HFFc6 (cell line): ENCODE measurements at places on chromosomes 6 and 20.
A peak's percentile ranks its signal among the peaks of the same experiment; 100 is the strongest.

DNA sequence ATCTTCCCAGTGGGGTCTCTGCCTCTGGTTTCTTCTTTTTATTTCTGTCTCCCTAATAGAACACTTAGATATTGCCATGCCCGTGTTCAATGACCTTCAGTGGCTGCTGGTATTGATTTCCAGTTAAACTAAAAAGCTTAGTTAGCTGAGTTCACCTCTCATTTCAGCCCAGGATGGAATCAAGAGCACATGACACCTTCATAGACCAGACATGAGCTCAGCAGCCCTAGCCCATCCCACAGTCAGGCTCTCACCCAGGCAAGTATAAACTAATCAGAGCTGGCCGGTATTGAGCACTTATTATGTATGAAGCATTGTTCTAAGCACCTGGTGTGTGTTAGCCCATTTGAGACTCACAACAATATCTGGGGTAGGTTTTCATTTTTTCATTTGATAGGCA, 33.7 kb upstream of the PLEKHG1 start:
- no peak for DNase-seq

- DNase-seq = no peak
Observed at GRCh38 chr6:90411292-90411781, 114.7 kb upstream of the BACH2 start.

- no peak for DNase-seq
Observed at GRCh38 chr6:30763618-30764489, 19.5 kb upstream of the IER3 start.

DNA sequence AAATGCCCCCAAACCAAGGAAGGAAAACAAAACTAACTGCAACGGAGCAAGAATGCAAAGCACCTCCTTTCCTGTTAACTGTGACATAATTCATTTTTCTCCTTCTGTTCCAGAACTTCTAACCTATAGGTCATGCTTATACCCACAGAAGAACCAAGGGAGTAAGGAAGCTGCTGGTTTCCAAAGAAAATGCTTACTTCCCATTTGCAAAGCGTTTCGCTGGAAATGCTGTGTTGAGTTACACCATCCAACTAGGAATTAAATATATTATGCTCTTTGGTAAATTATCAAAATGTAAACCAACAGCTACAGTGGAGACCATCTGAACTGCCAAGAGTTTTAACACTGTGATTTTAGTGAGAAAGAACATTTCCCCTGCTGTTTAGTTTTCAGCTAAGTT, 42.9 kb downstream of the ATXN1 start:
- no peak for DNase-seq

GRCh38 chr20:61733891-61734732, 331.6 kb downstream of the TAF4 start:
- DNase-seq = no peak

DNA sequence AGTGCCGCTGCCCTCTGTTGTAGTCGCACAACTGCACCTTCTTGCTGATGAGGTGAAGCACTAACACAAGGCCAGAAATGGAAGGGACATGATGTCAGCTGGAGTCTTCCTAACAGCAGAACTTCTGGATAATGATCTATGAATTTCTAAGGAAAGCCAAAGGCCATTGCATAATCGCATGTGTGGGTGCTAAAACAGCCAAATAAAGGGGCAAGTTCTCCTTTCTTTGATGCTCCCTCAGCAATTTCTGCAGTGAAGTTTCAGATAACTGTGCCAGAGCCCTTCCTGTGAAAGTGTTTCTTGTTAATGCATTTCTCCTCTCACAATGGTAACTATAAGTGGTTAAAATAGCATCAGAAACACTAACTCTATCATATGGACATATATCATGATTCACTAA, 8.0 kb upstream of the F13A1 start:
- DNase-seq = no peak

DNA sequence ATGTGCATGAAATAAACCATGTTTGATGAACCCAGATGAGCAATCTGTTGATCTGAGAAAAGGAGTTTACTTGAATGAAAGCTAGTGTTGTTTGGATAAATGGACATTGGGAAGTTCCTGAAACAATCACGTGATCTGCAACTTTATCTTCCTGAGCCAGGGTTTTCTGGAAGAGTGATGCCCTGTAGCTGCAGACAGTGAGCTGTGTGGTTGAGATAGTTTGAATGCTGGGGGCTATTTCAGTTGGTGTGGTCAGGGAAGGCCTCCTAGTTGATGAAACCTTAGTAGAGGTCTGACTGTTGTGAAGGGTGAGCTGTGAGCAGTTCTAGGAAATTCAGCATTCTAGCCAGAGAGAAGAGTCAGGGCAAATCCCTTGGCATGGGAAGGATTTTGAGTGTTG, 643.7 kb downstream of the UTRN start:
- DNase-seq = no peak

GRCh38 chr6:116492331-116493067, 18.9 kb upstream of the CALHM5 start:
- DNase-seq = no peak

DNA sequence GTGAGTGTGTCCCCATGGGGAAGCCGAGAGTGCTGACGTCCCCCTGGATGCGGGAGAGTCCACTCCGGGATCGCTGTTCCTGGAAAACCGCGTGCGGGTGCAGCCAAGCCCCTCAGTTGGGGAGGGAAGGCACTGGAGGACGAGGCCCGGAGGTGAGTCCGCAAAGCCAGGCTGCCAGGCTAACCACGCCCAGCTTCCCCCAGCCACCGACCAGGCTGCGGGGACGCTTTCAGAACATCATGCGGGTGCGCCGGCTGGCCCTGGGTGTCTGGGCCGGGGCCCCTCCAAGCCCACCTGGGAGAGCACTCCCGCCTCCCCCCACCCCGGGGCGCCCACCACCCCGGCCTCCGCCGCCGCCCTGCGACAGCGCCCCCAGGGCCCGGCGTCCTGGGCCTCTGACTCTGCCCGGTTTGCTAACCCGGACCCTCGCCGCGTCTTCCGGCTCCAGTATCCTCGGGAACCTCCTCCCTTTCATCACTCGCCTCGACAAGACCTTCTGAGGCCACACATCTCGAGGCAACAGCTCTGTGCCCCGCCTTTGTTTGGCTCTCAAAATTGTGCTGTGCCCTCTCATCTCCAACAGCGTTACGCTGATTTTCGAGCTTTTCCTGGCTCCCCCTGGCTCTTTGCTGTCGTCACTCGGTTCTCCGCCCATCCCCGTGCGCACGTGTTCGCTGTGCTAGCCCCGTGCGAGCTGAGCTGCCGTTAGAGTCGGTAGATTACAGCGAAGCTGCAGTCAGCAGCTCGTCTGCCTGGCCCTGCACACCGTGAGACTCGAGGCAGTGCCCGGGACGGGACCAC, 47.1 kb upstream of the ENTPD6 start:
- DNase-seq = no peak

- no peak for DNase-seq
Observed at GRCh38 chr6:139572001-139572400, 197.6 kb upstream of the CITED2 start.

- DNase-seq = no peak
Observed at GRCh38 chr20:50692552-50692933, 1.2 kb upstream of the RIPOR3 start.

DNA sequence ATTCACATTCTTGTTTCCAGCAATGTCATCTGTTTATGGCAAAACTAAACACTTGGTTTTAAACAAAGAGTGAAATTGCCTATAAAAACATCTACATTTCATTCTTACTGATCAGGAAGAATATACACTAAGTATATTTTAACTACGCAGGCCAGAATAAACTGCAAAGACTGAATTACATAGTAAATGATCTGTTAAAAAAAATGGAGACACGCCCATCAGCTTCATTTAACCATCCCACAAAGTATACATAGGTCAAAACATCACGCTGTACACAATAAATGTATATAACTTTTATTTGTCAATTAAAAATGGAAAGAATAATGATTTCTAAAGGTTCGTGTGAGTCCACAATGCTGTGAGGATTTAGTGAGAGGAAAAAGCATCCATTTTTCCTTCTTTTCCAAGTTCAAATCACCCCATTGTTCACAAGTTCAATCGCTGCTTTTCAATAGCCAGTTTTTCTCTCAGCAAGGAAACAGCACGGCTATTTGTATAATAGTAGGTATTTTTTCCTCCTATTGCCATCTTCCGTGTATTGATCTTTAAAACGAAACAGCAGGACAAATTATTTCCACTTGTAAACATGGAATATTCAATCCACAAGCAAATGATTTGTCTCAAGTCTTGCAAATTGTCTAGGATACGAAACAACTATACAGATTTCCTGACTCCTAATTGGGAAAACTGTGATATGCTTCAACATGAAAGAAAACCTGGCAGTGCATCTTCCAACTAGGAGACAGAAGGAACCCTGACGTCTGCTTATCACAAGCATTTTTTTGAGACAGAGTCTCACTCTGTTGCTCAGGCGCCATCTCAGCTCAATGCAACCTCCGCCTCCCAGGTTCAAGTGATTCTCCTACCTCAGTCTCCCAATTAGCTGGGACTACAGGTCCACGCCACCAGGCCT, 10.6 kb downstream of the SFT2D1 start:
- DNase-seq = no peak

DNA sequence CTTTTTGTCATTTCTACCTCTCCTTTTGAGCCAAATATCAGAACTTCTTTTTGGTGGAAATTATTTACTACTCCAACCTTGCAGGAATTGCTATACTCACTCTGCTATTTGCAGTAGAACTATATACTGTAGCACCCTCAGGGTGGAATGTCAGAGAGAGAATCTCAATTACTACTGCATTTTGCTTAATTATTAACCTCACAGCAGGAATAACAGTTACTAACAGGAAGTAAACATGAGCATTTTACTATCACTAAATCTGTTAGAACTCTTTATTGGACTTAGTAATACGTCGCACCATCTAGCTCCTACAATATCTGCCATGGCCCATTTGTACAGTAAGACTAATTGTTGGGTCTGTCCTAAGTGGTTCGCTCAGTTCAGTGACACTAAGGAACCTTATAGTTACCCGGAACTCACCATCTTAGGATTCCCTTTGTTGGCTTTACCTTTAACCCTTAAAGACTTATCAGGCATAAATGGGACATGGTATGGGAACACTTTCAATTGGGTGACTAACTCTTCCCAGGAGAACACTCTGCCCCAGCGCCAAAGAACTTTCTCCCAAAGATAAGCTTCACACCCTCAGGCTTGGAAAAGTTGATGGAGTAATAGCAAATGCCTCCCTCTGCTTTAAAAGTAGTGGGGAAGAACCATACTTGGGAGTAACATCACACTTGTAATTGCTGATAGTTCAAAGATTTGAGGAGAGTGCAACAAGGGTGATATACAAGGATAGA, 38.8 kb downstream of the PLN start:
- no peak for DNase-seq

DNA sequence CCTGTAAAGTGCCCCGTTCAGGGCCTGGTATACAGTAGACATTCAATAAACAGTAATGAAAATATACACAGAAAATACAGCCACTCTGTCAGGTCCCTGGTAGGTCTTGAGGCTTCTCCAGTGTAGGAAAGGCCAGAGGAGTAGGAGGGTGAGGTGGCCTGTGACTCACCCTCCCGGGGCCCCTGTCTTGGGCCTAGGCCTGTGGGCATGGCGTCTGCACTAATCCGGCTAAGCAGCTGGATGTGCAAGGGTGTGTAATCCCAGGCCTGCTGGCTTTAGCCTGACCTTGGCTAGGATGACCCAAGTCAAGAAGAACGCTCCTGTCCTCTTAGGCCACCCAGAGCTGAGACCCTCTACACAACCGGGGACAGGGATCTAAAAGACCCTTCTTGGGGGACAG, 84.9 kb downstream of the KCNB1 start:
- DNase-seq = peak; percentile 37

- DNase-seq = no peak
Observed at GRCh38 chr6:82419132-82419581, 55.5 kb downstream of the TPBG start.

GRCh38 chr6:57029213-57029612, 17.3 kb upstream of the KIAA1586 start:
- no peak for DNase-seq

DNA sequence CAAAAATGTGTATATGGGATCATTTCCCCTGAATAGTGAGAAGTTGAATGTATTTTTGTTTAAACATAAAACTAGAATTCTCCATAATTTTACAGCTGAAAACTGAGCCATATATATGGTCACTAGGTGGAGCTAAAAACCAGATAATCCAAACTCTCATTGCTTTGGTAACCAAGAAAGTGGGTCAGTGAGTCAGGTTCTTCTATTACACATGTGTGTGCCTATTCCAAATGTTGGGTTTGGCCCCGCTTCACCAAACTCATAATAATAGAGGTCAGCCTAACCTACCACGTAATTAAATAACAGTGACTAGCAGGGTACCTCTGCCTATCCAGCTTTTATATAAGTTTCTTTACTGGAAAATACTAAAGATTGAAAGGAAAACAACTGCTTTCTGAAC, 19.3 kb upstream of the RNGTT start:
- peak; percentile 74 for DNase-seq

GRCh38 chr20:54231036-54231435, 23.1 kb downstream of the PFDN4 start:
- DNase-seq = no peak

DNA sequence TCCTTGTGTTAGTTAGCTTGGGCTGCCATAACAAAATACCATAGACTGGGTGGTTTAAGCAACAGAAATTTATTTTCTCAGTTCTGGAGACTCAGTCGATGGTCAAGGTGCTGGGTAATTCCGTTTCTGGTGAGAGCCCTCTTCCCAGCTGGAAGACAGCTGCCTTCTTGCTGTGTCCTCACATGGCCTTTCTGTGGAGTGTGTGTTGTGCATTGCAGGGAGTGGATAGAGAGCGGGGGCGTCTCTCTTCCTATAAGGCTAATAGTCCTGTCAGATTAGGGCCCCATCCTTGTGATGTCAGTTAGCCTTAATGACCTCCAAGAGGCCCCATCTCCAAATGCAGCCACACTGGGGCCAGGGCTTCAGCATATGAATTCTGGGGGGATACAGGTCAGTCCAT, 19.2 kb downstream of the CHMP4B start:
- no peak for DNase-seq

DNA sequence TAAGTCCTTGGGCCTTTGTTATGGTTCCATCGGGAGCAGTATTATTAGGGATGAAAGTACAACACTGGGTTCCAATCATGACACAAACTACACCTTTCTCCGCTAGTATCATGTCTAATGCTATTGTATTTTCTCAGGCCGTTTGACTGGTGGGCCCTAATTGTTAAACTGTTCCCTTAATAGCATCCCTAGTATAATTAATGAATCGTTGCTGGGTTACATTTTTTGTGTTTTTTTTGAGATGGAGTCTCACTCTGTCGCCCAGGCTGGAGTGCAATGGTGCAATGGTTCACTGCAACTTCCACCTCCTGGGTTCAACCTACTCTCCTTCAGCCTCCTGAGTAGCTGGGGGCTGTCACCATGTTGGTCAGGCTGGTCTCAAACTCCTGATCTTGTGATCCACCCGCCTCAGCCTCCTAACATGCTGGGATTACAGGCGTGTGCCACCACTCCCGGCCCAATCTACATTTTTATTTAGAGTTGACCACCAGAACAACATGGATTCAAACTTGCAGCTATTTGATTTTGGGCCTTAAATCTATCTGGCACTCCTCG, 4.1 kb upstream of the ZNFX1 start:
- DNase-seq = no peak
